Stimulated activated CD4-positive, alpha-beta T cell treated with anti-CD3 and anti-CD28 coated beads, TNF-alpha, amount 100 ng/mL, for 4 hours (primary cell): ENCODE measurements at places on chromosomes 11 and 22.

DNA sequence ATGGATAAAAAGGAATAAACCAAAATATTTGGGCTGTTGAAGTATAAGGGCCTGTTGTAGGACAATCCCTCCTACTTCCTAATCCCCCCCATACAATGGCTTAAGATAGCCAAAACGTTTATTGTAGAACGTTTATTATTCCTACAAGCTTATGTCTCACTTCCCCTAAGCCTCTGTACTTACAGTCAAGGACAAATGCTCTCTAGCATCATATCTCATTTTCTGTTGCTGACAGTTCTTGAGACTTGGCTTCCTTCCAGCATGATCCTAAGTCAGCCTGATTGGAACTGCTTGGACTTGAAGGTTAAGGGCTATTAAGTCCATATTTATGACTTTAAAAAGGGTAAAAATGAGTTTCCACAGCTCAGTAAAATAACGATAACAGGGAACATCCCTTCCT, 8.8 kb downstream of the MISFA start:
- DNase-seq, result no peak

- DNase-seq, result no peak
These were observed 189.3 kb downstream of the DBX1 start for GRCh38 chr11:19970944-19971343.

DNA sequence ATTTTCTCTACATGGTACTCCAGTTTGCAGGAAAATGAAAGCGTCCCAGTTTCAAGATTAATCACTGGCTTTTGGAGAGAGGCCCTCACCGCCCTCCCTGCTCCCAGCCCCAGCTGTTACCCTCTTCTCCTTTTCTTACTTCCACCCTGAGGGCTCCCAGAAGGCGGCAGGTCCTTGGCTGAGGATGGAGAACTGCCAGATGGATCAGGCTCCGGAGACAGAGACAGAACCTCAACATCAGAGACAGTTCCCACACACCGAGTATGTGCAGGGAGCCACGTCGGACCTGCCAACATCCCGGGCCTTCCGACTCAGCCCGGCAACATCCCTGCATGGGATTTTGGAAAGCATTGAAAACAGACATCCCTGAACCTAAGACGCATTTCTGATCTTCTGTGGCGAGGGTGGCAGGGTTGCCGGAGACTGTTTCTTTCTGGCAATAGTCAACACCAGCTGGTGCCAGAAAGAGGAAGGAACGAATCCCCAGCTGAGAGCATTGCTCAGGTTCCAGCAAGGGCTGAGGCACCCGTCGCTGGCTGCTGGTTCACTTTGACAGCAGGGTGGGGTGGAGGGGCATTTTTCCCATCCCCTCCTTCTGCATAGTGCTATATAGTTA, 467.1 kb downstream of the MIAT start:
- DNase-seq, result no peak

- DNase-seq, result no peak
These were observed 593 bp downstream of the SSH3 start for GRCh38 chr11:67303835-67304411.

DNA sequence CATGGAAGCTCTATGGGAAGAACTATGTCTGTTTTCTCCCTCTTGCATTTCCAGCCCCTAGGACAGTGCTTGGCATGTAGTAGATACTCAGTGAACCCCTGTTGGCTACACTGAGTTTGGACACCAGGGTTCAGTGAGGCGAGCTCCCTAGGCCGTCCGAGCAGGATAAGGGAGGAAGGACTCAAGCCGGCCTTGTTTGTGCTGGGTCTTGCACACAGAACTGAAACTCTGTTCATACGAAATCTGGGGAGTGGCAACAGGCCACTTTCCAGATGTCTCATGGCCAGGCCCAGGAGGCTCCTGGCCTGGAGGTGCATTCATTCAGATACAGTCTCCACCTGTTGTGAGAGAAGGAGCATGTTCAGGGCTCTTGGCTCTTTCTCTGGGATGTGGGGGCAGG, 23.6 kb upstream of the LMO1 start:
- no peak for DNase-seq

DNA sequence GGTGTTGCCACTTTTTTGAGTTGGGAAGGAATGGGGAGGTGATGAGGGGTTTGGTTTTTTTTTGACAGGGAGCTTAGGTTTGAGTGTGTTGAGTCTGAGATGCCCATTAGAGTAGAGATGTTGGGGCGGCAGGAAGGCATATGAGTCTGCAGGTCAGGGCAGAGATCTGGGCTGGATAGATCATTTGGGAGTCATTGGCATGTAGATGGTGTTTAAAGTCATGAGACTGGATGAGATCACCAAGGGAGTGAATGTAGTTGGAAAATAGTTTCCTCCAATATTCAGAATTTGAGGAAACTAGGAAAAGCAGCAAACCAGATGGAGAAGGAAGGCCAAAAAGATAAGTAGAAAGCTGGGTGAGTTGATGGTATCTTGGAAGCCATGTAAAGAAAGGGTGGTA, 2.1 kb upstream of the ANAPC15 start:
- DNase-seq, result no peak

GRCh38 chr22:49483281-49483870, 344.3 kb downstream of the BRD1 start:
- no peak for DNase-seq

DNA sequence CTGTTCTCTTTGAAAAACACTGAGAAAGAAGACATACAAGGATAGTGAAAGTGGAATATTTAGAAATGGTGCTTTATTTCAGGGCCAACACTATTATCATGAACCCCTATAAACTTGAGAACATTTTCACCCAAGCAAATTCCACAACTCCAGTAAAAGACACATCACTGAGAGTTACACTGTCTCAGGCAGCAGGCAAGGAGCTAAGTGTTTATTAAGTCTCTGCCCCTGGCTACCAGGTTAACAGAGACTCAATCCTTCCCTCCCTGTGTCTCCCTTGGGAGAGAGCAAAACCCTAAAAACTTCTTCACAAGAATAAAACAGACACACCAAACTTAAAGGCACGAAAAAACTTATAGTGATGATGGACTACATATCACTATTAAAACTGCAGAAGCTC, 18.5 kb downstream of the MPPED2 start:
- no peak for DNase-seq

GRCh38 chr11:135022454-135022853, 610.4 kb upstream of the B3GAT1 start:
- no peak for DNase-seq

- DNase-seq, result no peak
These were observed 23.2 kb upstream of the C1QTNF4 start for GRCh38 chr11:47617417-47617809.

DNA sequence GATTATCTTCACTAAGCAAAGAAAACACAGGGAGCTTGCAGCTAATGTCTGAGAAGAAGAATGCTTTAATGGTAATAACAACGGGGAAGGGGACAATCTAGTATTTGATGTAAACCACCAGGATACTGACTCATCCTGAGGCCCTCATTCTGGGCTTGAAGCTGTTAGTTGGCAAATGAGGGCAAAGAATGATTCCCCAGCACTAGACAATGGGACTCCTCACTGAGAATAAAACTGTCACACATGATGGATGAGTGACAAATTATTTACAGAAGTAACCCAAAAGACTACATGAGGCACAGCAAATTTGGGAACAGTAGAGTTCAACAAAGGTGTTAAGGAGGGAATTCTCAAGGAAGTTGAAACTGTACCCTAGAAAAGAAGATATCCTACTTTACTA, 76.3 kb downstream of the FAM168A start:
- no peak for DNase-seq

DNA sequence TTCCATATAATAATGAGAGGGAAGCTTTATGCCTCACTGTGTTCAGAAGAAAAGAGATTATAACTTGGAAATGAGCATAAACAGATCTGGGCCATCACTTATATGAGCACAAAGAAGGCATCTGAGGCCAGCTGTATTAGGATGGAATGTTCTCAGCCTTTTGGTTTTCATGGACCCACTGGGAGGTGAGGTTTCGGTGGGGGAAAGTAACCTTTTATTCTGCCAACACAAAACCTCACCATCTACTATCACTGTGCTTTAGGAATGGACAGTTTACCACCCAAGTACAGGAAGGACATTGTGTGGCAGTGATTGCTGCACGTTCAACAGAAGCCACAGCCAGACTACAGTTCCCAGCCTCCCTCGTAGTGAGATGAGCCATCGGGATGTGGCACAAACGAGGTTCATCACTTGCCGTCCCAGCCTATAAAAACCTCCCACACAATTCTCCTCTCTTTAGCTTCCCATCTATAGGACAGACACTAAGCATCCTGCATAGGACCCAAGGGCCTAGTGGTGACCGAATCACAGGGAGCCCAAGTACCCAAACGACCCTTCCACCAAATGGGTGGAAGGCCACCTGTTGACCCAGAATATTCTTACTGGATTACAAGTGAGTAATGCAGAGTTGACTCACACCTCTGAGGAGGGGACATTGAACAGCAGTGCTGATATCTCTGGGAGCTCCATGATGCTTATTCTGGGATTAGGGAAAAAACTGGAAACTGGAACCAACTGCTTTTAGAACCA, 121.5 kb upstream of the RAG2 start:
- no peak for DNase-seq

GRCh38 chr11:47857892-47858543, 9.9 kb upstream of the NUP160 start:
- DNase-seq, result no peak

- no peak for DNase-seq
These were observed 78.8 kb downstream of the IGLL1 start for GRCh38 chr22:23501261-23501619.

GRCh38 chr22:47534804-47535410, 772.5 kb downstream of the TBC1D22A start:
- no peak for DNase-seq

- DNase-seq, result no peak
These were observed 27.1 kb upstream of the STK33 start for GRCh38 chr11:8621147-8621546.

DNA sequence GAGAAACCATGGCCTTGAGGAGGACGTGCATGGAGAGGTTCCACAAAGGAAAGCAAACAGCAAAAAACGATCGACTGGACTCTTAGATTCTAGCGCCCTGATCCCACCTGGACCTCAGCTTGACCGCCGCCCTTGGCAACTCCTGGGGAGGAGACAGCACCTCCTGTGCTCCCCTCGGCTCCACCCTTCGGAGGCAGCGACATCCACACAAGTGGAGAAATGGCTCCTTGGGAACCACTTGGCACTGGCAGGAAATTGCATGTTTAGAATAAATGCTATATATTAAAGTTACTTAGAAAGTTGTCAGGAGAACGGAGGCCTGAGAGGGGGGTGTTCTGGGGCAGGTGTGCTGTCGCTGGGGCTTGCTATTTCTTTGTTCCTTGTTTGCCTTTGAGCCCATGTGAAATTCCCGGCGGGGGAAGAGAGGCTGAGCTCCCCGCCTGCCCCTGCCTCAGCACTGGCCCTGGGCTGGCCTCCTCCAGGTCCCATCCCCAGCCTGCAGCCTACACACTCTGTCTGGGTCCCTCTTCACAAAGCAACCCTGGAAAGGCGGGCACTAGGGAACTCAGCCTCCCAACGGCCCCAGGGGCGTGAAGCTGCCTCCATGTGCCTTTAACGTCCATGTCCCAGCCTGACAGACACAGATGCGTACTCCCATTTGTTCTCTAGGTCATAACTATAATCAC, 395.3 kb downstream of the BRD1 start:
- DNase-seq, result no peak

- DNase-seq, result no peak
These were observed at the start of gene C1QTNF4 for GRCh38 chr11:47593934-47594855. Gene C1QTNF4 (minus strand): TSS chr11:47594411. CDS start chr11:47590810, 3,601 bp downstream.

DNA sequence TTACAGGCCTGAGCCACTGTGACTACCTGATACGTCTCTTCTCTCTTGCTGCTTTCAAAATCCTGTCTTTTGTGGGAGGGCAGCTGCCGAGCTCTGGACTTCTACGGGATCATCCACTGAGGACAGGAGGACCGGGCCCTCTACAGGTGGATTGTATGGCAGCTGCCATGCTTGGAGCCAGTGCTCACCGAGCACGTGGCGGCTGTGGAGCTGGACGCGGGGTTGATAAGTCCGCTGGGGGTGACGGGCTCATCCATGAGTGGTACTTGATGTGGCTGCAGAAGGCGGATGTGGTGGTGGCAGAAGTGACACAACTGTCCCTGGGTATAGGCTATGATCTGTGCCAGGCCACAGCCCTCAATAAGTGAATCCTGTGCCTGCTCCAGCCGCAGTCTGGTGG, 1.8 kb upstream of the CYP2D6 start:
- DNase-seq, result no peak

- DNase-seq, result no peak
These were observed 2.5 kb downstream of the TSSK2 start for GRCh38 chr22:19133561-19133960.

- no peak for DNase-seq
These were observed 23.5 kb downstream of the BBOX1 start for GRCh38 chr11:27064086-27064485.

- no peak for DNase-seq
These were observed 17.5 kb upstream of the CABP7 start for GRCh38 chr22:29702000-29702930.

DNA sequence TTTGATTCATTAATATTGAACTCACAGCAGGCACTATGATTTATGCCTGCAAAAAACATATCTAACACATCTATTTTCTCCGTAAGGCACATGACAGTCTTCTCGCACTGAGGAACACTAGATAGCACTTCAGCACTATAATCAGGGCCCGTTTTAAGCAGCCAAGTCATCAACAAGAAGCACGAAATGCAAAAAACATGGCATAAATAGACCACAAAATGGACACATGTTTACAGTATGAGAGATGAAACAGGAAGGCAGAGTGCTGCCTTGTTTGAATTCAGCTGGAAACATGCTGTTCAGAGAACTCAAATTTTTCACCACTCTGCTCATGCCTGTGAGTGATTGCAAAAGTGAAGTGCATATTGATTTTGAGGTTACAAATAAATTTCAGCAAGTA, 205.8 kb upstream of the PDGFD start:
- DNase-seq, result no peak

- DNase-seq, result no peak
These were observed 2.8 kb upstream of the PHLDA2 start for GRCh38 chr11:2931771-2932738.

DNA sequence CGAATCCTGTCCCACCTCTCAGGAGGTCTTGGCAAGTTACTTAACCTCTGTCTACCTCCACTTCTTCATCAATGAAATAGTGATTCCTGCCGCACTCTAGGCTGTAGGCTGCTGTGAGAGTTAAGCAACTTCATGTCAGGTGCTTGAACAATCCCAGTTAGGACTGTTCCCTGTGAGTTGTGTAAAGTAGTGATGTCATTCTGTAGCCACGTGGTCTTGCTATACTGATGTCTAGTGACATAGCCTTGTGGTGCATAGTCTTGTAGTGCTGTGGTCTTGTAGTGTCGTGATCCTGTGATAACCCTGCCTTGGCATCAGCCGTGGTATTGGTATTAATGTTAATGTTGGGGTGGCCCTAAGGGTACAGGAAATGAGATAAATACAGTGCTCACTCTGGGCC, 30.3 kb upstream of the PRR5 start:
- no peak for DNase-seq

- no peak for DNase-seq
These were observed 2.5 kb downstream of the LARGE2 start for GRCh38 chr11:45924927-45925326.

GRCh38 chr11:80443177-80443576, 1002.3 kb upstream of the TENM4 start:
- DNase-seq, result no peak

DNA sequence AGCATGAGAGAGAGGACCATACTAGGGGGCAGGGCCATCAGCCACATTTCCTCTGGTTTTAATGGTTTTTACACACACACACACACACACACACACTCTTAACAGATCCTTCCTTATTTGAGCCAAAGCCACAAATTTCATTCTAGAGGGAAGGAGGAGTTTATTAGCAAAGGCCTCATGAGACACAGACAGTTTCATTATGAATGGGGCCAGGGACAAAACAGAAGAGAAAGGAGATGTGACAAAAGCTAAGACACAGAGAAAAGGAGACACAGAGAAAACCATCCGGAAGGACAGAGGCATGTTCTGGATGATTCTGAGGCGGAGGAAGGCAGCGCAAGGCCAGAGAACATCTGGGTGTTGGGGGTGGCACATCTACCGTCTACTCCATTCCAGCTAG, 32.2 kb upstream of the ARFGAP3 start:
- no peak for DNase-seq
